ENCODE measurements at places on chromosomes 16 and 17.

DNA sequence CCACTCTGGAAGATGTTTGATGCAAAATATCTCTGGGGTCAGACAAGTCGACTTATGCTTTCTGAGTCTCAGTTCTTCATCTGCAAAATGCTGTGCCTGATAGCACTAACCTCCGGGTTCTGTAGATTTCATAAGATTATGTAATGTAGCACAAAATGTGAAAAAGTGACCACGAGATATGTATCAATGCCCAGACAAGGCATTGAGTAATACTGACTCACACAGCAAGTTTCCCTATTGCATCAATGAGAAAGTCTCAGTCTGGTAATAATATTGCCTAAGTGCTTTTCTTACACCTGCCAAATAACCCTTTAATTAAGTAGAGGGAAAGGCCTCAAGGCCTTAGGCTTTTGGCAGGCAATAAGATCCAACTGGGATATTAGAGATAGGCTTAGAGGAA lies 41.4 kb upstream of the MMP2 start:
- DNase-seq: no peak

DNA sequence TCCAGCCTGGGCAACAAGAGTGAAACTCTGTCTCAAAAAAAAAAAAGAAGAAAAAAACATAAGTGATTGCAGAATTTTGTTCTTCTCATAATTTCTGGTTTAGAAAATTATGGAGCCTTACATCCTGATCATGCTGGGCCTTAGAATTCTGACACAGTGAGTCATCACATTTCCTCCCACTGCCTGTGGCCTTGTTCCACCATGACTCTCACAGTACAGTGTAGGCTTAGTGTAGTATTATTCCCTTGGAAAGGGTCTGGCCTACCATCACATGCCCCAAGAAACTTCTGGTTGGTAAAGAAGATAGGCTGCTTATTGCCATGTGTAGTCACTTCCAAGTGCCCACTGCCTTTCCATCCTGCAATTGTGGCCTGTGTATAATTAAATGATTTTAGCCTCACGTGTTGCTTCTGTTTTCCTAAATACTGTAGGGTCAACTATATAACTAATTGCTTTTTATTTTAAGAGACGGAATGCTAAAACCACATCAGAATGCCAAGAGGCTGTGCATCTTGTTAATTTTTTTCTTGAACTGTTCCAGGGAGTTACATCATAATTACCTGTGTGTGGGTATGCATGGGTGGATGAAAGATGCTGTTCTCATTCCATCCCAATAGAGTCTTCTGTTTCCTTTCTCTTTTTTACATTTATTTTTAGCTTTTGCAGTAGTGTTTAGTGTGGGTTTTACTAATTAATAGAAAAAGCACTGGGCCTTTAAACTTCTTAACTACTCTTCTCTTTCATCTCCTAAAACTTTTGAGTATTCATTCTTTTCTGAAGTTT lies 25.9 kb downstream of the OGFOD1 start:
- DNase-seq: no peak

DNA sequence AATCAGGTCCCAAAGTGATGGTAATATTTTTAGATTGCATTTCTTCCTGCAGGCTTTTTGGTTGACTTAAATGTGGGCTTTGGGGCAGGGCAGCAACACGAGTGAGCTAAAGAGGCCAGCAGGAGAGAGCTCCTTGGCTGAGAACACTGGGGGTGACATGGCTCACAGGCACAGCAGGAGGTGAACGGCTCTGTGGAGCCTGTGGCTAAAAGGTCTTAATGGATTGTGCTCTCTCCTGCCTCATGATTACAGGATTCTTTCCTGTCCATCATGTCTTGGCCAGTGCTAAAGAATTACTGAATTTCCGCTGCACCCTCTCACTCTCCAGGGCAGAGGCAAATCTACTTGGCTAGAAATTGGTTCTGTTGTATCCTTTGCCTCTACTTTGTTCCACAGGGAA lies 366.6 kb downstream of the HS3ST4 start:
- DNase-seq: no peak

- DNase-seq: no peak
Observed at GRCh38 chr17:35407531-35407930, 24.8 kb downstream of the SLFN12 start.

GRCh38 chr16:12588510-12588909 lies 215.2 kb downstream of the CPPED1 start:
- no peak for DNase-seq

DNA sequence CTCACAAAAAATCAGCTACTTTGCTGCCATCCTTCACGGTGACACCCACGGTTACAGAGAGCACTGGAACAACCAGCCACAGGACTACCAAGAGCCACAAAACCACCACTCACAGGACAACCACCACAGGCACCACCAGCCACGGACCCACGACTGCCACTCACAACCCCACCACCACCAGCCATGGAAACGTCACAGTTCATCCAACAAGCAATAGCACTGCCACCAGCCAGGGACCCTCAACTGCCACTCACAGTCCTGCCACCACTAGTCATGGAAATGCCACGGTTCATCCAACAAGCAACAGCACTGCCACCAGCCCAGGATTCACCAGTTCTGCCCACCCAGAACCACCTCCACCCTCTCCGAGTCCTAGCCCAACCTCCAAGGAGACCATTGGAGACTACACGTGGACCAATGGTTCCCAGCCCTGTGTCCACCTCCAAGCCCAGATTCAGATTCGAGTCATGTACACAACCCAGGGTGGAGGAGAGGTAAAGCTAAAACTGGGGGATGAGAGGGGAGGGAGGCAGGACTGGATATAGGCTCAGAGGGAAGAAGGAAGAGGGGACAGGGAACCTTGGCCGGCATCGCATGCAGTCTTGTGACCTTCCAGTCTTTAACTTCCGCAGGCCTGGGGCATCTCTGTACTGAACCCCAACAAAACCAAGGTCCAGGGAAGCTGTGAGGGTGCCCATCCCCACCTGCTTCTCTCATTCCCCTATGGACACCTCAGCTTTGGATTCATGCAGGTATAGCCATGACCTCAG lies 581 bp downstream of the CD68 start:
- DNase-seq: no peak

- no peak for DNase-seq
Observed at GRCh38 chr16:23229714-23230113, 47.2 kb downstream of the SCNN1G start.

DNA sequence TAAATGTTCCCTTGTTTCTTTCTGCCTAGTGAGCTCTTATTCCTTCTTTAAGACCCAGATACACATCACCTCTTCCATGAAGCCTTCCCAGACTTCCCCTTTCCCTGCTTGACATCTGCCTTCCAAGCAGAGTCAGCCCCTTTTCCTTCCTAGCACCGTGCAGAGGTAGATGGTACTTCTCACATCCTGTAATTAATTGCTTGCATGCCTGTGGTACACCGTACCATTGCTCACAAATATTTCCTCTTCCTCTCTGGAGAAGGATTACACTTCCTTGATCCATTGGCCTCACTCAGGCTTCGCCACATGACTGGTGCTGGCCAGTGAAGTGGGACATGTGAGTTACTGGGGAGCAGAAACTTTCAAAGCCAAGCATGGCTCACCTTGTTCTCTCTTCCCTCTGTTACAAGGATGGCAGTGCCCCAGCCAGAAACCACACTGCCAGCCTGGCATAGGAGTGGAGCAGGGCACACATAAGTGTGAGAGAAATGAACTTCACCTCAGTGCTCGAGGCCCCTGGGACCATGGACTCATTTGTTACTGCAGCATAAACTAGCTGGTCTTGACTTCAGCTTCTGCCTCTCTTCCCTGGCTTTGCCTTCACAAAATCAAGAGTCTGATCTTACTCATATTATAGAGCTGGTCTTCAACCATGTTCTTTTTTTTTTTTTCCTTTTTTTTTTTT lies 44.0 kb downstream of the SOST start:
- no peak for DNase-seq

GRCh38 chr16:11736903-11737302 lies 5.8 kb downstream of the TXNDC11 start:
- no peak for DNase-seq

DNA sequence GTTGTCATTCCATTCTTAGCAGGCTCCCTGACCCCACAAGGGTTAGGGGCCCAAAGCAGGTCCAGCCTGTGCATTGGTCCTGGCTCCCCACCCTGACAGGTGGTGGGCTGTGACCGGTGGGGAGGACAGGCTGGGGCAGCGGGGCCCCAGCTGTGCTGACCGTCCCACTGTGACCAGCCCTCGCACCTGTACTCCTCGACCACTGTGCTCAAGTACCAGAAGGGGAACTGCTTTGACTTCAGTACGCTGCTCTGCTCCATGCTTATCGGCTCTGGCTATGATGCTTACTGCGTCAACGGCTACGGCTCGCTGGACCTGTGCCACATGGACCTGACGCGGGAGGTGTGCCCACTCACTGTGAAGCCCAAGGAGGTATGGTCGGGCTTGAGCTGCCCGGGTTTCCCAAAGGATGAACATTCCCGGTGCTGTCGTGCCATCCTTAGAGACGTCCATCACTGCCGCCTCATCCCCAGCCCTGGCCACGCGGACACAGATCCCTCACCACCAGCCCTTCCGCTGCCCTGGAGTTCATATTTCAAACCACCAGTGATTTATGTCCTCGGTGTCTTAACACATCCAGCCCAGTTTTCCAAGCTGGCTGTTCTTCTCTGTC lies 7.3 kb downstream of the DRC7 start:
- no peak for DNase-seq

GRCh38 chr16:15993541-15993940 lies 44.1 kb downstream of the ABCC1 start:
- DNase-seq: no peak

DNA sequence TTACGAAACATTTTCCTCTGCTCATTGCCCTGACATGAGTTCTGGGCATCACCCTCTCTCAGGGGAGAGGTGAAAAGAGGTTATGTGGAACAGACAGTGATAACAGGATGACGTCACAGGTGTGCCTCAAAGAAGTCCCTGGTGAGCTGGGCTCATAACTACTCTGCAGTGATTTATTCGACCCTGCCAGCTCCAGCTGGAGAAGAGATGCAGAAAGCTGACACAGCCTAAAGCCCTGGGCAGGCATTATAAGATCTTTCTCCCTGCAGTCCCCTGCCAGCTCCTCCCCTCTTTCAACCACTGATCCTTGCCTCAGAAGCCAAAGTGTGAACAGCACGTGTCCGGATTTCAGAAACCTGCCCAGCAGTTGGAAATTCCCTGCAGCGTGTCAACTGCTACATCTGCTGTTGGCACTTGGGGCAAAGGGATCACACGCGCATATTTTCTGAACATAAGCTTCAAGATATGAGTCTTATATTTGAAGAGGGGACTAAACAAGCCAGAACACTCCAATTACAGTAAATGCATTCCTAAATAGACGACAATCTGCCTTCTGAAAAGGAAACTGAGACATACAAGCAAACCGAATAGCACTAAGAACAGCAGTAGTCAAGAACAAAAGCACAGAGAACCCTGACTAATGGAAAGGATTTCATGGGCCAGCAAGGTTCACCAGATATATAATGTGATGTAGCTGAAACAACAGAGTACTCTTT lies 80.5 kb downstream of the SMG6 start:
- DNase-seq: peak; percentile 88

Measured in sigmoid colon (tissue), 7 donors.